GM20000 (cell line): ENCODE measurements at places on chromosomes 7 and 10.

DNA sequence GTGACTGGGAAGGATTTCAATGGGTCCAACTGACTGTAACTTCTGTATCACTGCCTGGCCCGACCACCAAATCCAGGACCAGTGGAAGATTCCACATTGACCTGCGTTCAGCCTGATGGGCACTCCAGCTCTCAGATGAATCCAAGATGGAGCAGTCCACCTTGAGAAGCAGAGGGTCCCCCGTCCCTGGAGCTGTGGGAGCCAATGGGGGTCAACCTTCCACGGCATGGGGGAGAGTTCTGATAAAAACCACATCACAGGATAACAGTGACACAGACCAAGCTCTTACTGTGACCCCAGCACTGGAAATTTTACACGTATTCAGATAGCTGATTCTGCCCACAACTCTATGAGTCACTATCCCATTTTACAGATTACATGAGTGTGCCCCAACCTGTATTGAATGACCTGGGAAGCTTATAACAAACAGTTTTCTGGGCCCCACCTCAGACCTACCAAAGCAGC is 11.2 kb downstream of the ZCCHC24 start:
- DNase-seq: no peak

DNA sequence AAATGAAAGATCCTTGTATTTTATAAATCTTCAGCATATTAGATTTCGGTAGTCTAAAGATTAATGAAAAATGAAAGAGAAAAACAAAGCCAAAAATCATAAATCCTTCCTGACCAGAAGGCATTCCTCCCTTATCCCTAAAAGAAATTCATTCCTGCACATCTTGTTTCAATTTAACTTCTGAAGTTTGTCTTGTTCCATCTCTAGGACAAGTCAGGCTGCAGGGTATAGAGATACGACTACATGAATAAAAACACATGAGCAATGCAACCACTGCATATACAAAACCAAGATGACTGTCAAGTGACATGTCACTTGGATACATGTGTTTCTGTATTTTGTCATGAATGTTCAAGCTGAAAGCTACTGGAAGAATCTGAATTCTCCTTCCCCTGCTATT is 214.9 kb downstream of the JAZF1 start:
- no peak for DNase-seq

GRCh38 chr7:102983602-102984001 is 70.8 kb downstream of the LRRC17 start:
- no peak for DNase-seq

DNA sequence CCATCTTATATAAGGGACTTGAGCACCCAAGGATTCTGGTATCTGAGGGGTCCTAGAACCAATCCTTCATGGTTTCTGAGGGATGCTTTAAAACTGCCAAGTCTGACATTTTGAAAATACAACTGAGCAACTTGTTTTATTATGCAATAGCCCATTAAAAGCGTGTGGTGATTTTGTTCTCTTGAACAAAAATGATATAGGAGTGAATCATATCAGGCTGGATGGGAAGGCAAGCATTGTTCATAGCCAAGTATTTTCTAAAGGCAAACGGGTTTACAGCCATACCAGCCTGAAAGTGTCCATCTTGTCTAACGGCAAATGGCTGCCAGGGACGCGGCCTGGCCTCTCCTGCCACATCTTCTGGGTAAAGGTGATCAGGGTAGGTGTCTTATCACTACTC is 23.4 kb downstream of the RPP38 start:
- no peak for DNase-seq

- DNase-seq: no peak
These were observed 3.5 kb downstream of the STK31 start for GRCh38 chr7:23713285-23714149.

GRCh38 chr10:107442035-107442505 is 277.6 kb upstream of the SORCS1 start:
- peak; percentile 49 for DNase-seq

GRCh38 chr7:141559961-141560360 is 8.8 kb downstream of the AGK start:
- no peak for DNase-seq

DNA sequence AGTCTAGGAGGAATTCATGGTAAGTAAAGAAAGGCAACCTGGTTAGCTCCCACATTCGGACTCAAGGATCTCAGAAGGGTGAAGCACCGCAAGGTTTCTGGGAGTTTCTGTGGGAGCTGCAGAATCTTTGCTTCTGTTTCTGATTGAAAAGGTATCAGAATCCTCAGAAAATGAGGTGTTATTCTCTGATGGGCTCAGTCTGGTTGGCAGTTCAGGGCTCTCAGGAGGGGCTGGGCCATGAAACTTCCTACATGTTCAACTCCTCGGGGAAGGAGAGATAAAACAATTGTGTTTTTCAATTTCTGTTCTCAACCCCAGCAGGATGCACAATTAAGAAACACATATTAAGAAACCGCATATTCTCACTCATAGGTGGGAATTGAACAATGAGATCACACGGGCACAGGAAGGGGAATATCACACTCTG is 9.1 kb downstream of the OR2A7 start:
- DNase-seq: no peak

DNA sequence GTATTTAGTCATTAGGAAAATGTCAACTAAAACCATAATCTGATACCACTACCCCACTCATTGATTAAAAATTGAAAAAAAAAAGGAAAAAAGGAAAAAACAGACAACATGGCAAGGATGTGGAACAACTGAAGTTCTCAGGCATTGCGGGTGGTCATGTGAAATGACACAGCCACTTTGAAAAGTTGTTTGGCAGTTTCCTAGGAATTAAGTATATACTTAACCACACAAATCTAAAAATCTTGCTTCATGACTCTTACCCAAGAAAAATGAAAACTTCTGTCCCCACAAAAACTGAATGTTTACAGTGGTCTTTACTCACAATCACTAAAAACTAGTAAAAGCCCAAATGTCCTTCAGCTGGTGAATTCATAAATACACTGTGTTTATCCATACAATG is 254.5 kb downstream of the AHR start:
- DNase-seq: no peak

- DNase-seq: no peak
These were observed 160.1 kb downstream of the MTERF1 start for GRCh38 chr7:91720260-91720937.

DNA sequence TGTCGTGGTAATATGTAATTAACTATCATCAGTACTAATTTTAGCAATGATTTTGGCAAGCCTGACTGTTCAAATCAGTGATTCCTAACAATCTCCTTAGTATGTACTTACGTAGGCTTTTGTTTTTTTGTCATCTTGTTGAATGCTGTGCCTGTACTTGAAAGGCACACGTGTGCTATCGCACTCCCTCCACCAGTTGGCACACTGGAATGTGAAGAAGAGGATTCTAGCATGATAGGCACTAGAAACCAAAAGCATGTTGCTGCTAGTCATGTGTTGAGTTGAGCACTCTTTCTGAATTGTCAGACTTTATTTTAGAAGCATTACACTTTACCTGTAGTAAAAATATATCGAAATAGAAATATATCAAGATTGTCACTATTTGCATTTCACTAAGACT is 59.1 kb downstream of the TASOR2 start:
- DNase-seq: no peak

DNA sequence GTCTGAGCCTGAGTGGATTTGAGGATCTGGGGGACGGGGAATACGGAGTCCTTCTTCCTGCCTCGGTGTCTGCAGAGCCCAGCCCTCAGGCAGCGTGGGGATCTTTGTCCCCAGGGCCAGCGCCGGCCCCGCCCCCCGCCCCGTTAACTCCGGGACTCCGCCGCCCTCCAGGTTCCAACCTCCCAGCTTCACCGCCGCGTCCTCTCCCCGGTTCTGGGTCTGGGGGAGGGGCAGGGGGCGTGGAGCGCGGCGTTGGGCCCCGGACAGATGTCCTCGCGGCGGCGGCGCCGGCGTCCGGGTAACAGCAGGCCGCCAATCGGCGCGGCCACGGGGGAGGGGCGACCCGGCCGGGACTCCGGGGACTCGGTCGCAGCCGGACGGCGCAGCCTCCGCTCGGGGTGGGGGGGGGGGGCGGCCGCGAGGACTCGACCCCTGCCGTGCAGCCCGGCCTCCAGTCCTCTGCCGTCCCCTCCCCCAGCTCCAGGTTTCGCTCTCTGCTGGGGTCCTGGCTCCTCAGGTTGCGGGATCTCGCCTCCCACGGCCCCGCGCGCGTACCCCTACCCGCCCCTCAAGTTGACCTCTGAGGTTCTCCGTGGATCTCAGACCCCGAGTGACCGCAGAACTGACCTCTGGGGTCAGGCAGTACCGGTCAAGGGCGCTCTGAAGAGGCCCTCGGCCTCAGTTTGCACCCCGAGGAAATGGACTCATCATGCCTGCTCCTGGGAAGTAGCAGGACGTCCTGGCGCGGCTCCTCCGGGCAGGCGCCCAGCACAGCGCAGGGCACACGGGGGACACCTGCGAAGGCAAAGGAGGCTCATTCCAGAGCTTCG is 2.3 kb upstream of the ELFN1 start:
- DNase-seq: no peak

GRCh38 chr10:50279489-50279888 is 28.2 kb upstream of the ASAH2 start:
- DNase-seq: no peak
